Neuronal stem cell (in vitro differentiated cells): ENCODE measurements at places on chromosomes 11 and 22.

DNA sequence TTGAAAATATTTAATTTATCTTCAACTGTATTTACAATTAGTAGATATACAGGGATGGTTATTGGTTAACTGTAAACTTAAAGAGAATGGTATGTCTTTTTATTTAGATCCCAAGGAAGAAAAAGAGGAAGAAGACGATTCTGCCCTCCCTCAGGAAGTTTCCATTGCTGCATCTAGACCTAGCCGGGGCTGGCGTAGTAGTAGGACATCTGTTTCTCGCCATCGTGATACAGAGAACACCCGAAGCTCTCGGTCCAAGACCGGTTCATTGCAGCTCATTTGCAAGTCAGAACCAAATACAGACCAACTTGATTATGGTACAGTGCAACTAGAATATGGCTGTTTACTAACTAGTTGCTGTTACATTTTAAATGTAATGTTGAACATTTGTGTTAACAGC, 12.7 kb upstream of the CNTF start:
- DNase-seq: no peak

DNA sequence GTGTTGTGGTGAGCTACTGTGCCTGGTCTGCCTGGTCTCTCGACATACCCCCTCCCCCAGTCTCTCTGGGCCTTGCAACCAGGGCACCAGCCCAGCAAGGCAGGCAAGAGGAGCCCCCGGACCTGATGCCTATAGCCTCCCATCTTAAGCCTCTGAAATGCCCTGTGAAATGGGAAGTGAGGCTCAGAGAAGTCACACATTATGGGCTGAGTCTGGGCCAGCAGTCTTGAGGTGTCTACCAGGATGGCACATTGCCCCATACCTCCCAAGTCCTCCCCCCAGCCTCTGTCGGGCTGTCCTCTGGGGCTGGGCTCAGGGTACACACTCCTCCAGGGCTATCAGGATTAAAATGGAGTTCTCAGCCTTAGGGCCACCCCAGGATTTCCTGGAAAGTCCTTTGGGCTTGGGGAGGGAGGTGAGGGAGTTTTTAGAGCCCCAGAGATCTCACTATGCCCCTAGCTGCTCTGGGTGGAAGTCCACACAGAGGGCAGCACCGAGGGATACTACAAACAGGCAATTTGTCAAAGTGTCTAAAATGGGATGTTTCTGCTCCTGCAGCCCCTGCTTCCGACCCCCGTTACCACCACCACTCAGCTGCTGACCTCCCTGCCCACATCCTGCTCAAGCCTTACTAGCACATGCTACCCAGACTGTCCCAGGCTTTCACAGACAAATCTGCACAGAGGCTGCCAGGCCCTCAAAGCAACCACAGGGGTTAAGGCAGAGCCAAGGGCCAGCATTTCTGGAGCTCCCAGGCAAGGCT, 3.1 kb upstream of the SH3BP1 start:
- DNase-seq: no peak

DNA sequence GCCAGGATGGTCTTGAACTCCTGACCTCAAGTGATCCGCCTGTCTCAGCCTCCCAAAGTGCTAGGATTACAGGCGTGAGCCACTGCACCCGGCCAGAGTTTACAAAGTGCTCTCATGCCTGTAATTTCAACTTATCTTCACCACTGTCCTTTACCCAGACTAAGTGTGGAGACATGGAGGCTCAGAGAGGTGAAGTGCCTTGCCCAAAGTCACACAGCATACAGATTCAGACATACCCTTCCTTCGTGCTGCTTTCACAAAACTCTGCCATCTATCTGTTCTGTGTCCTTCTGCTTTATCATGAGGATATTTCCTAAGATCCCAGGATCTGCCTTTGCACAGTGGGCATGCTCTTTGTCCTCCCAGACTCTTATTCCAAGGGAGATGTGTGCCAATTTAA, 143.6 kb upstream of the SYT13 start:
- DNase-seq: no peak

- DNase-seq: no peak
These were observed 96.1 kb upstream of the CD44 start for GRCh38 chr11:35042913-35043312.

- DNase-seq: no peak
These were observed 383.5 kb downstream of the SOX6 start for GRCh38 chr11:15972838-15973237.
